ENCODE measurements at places on chromosomes 13 and 19.

GRCh38 chr19:14418856-14419105 is 360 bp downstream of the DDX39A start:
- peak; percentile 83 for DNase-seq

GRCh38 chr13:99500839-99501183 is 461 bp upstream of the TM9SF2 start:
- DNase-seq, result no peak

DNA sequence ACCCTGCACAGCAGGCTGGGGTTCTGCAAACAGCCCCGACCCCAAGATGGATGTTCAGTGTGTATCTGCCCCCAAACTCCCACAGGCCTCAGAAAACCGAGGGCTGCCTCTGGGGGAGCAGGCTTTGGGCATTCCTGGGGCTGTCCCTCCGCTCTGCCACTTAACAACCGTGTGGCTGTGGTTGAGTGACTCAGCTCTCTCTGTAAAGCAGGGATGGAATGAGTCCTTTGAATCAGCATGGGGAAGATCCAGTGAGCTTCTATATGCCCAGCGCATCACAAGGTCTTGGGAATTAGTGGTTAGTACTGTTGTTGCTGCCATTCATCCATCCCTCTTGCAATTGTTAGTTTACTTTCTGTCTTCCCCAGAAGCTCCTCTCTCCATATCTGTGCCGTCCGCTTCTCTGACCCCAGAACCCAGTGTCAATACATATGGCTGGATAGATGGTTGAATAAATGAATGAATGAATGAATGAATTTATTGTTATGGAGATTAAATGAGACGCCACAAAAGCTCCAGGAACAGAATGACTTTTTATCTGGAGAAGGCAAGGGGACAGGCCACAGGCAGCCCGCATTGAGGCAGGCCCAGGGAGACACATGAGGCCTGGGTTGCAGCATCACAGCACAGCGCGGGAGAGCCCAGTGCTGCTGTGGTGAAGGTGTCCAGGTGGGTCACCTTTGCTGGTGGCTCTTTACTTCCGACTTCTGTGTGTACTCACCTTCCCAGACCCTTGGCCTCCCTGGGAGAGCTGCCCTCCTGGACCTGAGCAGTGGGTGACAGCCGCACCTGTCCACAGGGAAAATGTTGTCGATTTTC is 89.2 kb downstream of the RGCC start:
- DNase-seq, result no peak

GRCh38 chr19:30810726-30811125 is 438.5 kb downstream of the ZNF536 start:
- no peak for DNase-seq

GRCh38 chr13:20702915-20703779 is at the start of gene IL17D:
Gene IL17D (plus strand): TSS chr13:20703699. CDS start chr13:20704002, 303 bp downstream.
- DNase-seq, result peak; percentile 43

GRCh38 chr13:31860002-31860401 is 120.7 kb downstream of the RXFP2 start:
- no peak for DNase-seq

GRCh38 chr19:13526552-13526951 is 20.3 kb upstream of the CACNA1A start:
- DNase-seq, result no peak

DNA sequence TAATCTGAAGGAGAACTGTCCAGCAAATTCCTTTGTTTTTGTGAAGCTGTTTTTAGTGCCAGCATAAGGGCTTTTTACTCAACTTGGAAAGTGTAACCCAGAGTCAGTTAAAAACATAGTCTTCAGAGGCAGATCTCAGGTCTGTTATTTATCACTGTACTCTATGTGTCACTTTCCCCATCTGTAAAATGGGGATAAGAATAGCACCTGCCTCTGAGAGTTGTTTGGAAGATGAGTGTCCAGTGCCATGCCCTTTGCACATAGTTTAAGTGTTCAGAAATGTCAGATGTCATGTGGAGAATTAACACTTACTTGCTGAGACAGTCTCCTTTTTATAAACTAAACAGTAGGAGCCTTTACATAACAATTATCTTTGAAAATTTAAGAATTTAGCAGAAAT is 27.9 kb downstream of the USPL1 start:
- DNase-seq, result no peak

- no peak for DNase-seq
These were observed 32.5 kb downstream of the ZNF527 start for GRCh38 chr19:37403403-37403802.

GRCh38 chr13:98405107-98405571 is 171.8 kb downstream of the STK24 start:
- no peak for DNase-seq

GRCh38 chr13:110913322-110914080 is 1.4 kb downstream of the ANKRD10 start:
- peak; percentile 76 for DNase-seq

- DNase-seq, result no peak
These were observed 543.0 kb downstream of the IRS2 start for GRCh38 chr13:109243311-109243951.
